ENCODE measurements at places on chromosomes 12 and 14. TPM values are rescaled to one million over a fixed set of nuclear protein-coding genes. Genes with fewer than 3 reads are reported as not detected.

Gene RTN1
- 11.2 TPM for total RNA-seq

Gene ANG
- 24.1 TPM for total RNA-seq

DNA sequence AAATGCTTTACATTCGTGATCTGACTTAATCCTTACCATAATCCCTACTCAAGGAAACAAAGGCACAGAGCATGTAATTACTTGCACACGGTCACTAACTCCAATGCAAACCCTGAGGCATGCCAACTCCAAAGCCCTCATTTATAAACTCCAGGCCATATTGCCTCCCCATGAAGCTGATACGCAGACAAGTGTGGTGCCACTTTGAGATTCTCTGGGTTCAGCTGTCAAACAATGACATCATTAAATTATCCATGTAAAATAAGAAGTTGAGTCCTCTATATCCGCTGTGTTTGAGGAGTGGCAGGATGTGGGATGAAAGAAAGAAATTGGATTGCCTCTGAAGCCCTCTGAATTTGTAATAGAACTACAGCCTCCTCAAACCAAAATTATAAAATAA is 62.8 kb downstream of the ANO4 start:
- H3K27me3 ChIP-seq = no peaks in the 10 kb centered on the region
- no peaks in the 10 kb centered on the region for H3K4me1 ChIP-seq
- H3K27ac ChIP-seq = no peak overlapping the region
- no peak for DNase-seq
- H3K4me3 ChIP-seq = no peak overlapping the region

GRCh38 chr14:98593361-98593761 is 678.6 kb downstream of the BCL11B start:
- no peak for DNase-seq
- H3K27ac ChIP-seq = no peak overlapping the region
- no peaks in the 10 kb centered on the region for H3K4me1 ChIP-seq
- no peaks in the 10 kb centered on the region for H3K36me3 ChIP-seq
- no peak overlapping the region for H3K4me3 ChIP-seq

GRCh38 chr12:131120831-131121271 is 167.1 kb downstream of the ADGRD1 start:
- no peaks in the 10 kb centered on the region for H3K36me3 ChIP-seq
- H3K4me1 ChIP-seq = no peaks in the 10 kb centered on the region
- H3K27ac ChIP-seq = no peak overlapping the region
- no peak overlapping the region for H3K4me3 ChIP-seq
- DNase-seq = no peak
- H3K27me3 ChIP-seq = no peaks in the 10 kb centered on the region

GRCh38 chr14:59761851-59762250 is 108.7 kb downstream of the RTN1 start:
- no peak for DNase-seq
- no peaks in the 10 kb centered on the region for H3K36me3 ChIP-seq
- no peak overlapping the region for H3K27ac ChIP-seq
- no peaks in the 10 kb centered on the region for H3K4me1 ChIP-seq

DNA sequence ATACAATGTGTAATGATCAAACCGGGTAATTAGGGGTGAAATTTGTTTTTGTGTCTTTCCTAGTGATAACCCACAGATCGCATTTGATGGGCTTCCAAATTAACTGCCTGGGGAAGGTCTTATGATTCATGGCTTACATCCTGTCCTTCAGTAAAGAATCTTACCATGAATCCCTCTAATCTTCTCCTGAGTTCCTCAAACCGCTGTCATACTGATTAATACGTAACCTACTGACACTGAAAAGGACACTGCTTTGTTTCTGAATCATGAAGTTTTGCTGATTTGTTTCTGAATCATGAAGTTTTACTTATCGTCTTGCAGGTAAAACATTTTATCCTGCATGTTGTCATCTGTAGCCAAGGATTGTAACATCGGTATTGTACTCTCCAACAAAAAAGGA is 52.0 kb upstream of the CRY1 start:
- H3K4me1 ChIP-seq = no peaks in the 10 kb centered on the region
- H3K27ac ChIP-seq = no peak overlapping the region
- no peaks in the 10 kb centered on the region for H3K36me3 ChIP-seq
- no peaks in the 10 kb centered on the region for H3K27me3 ChIP-seq

Data from body of pancreas (tissue), 4 donors.